RWPE1 (cell line): ENCODE measurements at places on chromosomes 5 and 9.

GRCh38 chr5:38540314-38540713 lies 16.1 kb downstream of the LIFR start:
- DNase-seq: no peak

DNA sequence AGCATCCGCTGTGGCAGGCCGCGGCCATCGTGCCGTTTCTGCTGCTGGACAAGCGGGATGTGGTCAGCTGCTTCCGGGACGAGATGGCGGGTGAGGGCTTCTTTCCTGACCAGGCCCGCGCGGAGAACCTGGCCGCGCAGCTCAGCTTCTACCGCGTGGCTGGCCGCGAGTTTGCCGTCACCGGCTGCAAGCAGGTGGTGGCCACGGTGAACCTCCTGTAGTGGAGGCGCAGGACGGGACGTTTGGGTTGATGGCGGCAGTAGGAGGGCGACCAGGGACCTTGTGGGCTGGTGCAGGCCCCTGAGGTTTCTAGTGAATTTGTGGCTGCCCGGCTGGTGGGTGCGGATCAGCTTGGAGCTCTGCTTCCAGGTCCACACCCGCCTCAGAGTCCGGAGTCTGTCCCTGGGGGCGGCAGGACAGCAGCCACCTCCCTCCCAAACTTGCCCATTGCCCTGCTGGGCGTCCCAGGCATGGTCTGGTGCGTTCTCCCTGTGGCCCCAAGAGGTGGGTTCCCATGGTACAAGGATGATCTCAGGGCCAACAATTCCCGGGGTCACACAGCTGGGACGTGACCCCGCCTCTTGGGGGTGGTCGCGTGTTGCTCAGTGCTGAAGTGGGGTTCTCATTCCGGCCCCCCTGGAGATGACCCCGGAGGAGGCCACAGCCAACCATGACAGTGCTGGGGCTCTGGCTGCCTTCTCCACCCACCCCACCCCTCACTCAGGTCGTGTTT lies 2.4 kb downstream of the TOR4A start:
- DNase-seq: no peak

- no peak for DNase-seq
Measured at GRCh38 chr9:75365196-75365595, 276.9 kb downstream of the OSTF1 start.

GRCh38 chr9:109176963-109177362 lies 9.9 kb upstream of the FRRS1L start:
- no peak for DNase-seq

DNA sequence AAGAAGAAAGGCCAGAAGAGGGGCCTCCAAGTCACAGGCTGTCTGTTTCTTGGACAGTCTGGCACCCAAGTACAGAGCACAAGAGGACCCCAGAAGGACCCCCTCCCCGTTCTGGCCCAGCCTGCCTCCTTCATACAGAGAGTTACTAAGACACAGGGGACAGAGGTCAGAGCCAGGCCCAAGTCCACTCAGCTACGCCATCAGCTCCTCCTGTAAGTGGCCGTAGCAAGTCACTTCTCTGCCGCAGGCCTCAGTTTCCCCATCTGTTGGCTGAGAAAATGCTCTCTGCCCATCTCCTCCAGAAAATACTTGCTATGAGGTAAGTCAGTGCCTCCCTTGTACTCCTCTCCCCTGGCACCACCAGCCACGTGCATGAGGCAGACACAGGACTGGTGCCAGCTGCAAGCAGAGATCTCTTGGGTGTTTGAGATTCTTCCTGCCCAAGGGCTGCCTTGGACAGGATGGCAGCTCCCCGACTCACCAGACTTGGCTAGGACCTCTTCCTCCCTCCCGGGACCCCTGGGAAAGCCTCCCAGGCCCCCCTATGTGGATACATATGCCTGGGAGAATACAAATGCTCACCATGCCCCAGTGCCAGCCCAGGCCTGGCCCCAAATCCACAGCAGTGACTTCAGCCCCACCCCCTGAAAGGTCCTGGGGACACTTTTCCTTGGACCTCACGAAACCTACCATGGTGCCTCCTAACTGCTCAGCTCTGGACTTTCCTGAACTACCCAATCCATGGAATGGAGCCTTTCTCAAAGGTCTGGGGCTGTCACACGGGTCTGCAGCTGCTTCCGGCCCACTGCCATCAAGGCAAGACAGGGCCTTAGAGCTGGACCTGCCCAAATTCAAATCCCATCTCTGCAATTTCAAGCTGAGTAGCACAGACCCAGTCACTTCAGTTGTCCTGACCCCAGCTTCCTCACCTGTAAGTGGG lies 5.1 kb downstream of the EEIG1 start:
- DNase-seq: no peak

GRCh38 chr9:13744261-13744901 lies 464.9 kb upstream of the MPDZ start:
- no peak for DNase-seq

GRCh38 chr9:78023003-78023741 lies 8.4 kb downstream of the GNAQ start:
- DNase-seq: no peak

DNA sequence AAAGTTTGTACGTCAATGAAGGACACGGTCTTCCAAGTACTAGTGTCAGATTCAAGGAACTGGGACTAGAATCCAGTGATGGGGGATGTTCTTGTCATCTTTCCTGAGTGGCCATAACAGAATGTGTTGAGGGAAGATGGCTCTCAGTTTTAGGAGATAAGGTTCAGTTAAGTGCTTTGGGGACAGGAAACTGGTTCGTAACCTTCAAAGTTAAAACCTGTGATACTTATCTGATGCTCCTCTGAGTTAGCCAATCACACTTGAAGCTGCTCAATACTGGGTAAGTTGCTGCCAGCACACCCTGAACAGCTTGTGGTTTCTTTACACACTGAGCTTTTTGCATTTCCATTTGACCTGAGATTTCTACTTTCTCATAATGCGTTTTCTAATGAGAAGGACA lies 64.4 kb downstream of the PIK3R1 start:
- DNase-seq: no peak

DNA sequence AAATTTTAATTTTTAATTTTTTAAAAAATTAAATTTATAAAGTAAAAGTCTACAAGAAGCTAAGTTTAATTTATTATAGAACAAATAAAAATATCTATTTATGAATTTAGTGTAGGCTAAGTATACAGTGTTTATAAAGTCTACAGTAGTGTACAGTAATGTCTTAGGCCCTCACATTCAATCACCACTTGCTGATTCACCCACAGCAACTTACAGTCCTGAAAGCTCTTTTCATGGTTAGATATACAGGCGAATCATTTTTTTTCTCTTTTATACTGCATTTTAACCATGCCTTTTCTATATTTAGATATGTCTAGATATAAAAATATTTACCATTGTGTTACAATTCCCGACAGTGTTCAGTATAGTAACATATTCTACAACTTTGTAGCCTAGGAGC lies 55.9 kb downstream of the PCSK1 start:
- DNase-seq: no peak

GRCh38 chr5:19767987-19768386 lies 220.0 kb downstream of the CDH18 start:
- DNase-seq: no peak

DNA sequence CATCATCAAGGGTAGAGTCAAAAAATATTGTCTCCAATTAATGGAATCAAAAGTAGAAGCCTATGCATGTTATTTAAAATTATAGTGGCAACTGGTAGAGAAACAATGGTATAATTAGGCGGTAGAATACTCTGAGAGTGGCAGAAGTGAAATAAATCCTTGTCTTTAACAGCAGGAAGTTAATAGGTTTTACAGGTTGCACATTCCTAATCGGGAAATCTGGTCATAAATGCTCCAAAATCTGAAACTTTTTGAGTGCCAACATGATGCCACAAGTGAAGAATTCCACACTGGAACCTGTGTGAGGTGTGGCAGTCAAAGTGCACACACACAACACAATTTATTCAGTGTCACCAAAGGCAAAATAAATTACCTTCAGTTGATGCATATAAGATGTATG lies 433.4 kb downstream of the TAF11L14 start:
- no peak for DNase-seq

DNA sequence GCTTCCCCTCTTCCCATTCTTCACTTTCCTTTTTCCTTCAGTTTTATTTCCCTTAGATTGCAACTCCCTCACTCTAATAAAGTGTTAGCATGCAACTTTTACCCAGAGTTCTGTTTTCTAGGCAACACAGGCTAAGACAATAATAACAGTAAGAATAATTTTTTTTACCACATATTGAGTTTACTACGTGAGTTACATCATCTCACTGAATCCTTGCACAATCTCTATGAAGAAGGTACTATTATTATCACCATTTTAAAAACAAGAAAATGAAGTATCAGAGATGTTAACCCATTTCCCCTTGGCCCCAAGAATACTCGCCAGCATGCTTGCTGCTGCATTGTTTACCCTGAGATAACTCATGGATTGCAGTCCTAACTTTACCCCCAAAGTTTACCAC lies 53.7 kb upstream of the SMIM32 start:
- no peak for DNase-seq

DNA sequence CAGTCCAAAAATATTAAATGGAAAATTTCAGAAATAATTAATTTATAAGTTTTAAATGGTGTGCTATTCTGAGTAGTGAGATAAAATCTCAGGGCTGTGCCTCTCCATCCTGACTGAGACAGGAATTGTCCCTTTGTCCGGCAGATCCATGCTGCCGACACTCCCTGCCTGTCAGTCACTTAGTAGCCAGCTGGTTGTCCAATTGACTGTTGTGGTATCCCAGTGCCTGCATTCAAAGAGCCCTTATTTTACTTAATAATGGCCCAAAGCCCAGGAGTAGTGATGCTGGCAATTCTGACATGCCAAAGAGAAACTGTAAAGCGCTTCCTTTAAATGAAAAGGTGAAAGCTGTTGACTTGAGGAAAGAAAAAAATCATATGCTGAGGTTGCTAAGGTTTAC lies 157.5 kb downstream of the ENC1 start:
- DNase-seq: no peak

DNA sequence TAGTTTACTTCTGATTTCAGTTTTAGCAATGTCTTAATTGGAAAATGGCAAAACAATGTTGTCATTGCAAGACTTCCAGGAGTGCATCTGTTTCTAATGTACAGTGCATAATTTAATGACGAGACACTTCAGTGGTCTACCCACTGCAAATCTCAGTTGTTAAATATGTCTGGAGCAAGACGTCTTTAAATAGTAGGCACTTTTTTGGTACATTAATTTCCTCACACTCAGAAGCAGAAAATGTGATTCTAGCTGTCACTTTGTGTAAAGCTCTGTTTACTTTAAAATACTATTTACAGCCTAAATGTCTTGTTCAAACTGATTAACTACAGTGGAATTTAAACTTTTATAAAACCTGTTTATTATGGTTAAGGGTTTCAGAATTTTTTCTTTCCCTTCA lies 815.5 kb downstream of the TLE1 start:
- no peak for DNase-seq

DNA sequence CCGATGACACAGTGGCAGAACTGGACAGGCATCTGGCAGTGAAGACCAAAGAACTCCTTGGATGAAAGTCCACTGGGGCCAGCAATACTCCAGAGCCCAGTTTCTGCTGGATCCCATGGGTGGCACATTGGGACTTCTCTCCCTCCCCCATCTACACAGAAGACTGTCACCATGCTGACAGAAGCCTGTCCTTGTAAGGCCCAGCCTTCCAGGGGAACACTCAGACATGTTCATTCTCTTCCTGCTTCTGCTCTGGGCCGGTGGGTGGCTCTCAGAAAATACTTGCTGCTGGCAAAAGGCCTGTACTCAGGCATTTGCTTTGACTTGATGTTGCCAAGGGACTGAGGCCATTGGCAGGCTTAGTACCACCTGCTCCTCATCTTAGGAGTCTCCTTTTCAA lies 48.3 kb upstream of the PTGS1 start:
- no peak for DNase-seq

GRCh38 chr5:132767150-132767549 lies 9.9 kb downstream of the SEPTIN8 start:
- no peak for DNase-seq

DNA sequence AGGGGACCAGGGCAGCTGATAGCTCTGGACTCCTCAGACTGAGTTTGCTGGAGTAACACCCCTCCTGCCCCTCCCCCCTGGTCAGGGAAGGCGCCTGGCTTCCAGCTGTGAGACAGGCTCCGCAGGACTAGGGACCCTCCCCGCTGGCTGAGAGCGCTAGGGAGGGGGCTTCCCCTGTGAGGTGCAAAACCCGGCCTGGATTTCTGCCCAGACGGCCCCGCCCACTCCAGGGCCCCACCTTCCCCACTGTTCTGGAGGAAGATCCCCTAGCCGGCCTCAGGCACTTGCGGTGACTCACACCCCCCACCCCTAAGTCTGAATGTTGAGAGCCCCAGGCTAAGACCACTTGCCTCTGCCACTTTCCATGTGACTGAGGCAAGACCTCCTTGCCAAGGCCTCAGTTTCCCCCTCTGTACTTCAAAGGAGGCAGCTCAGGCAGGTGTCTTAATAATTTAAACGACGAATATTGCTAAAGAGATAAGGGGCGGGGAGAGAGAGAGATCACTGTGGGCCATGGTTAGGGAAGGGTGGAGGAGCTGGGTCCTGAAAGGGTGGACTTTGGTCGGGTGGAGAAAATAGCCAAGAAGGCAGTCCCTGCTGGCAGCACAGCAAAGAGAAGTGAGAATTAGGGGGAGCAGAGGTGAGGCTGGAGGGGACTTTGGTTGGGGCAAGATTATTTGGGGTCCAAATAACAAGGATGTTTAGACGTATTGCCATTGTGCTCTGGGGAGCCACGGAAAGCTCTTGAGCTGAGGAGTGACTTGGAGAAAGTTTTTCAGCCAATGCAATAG lies 1.0 kb upstream of the DAB2IP start:
- DNase-seq: peak; percentile 62

GRCh38 chr9:16371306-16371705 lies 499.2 kb downstream of the BNC2 start:
- DNase-seq: no peak

DNA sequence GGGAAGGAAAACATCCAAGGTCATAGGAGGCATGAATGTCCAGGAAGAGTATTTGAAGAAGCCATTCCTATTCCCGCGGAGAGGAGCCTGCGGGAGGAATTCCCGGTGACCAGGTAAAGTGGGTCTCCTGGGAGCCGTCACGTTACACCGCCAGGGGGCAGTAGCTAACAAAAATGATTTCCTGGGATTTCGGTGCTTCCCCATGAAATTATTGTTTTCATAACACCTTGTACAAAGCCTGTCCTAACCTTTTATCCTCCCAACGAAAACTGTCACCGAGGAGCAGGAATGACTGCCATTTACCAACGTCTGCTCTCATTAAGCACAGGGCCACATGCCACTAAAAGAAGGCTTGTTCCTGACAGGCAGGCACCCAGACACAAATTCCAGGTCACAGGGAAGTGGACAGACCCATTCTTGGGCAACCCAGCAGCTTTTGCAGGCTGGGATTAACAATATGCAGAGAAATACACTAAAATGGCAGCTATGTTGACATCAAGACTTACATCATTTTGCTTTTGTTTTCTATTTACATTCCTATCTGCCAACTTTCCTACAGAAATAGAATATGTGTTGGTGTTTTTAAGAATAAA lies 41.2 kb upstream of the CTSL start:
- DNase-seq: peak; percentile 80
